ENCODE measurements at places on chromosomes 3 and 15. TPM values are rescaled to one million over a fixed set of nuclear protein-coding genes. Genes with fewer than 3 reads are reported as not detected.

The RTP4 gene
- 7.2 TPM for total RNA-seq

The TAGLN3 gene
- total RNA-seq = not detected

DNA sequence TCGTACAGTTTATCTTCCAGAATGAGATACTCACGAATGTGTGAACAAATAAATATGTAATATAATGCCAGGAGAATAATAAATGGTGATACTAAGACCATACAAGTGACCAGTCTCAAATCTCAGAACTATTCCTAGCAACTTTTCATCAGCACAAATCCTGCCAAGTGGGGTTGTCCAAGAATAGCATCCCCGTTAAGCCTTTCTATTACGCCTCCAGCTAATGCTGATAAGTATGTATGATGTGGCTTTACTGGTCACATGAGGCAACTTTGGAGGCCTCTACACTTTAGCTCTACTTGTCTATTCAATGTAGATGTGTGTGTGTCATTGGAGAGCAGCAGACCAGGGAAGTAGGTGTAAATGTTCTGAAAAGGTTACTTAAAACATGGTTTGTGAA is 129.5 kb downstream of the KCNMB2 start:
- H3K27me3 ChIP-seq = no peaks in the 10 kb centered on the region
- DNase-seq = no peak
- no peak overlapping the region for H3K27ac ChIP-seq
- no peaks in the 10 kb centered on the region for H3K4me1 ChIP-seq

DNA sequence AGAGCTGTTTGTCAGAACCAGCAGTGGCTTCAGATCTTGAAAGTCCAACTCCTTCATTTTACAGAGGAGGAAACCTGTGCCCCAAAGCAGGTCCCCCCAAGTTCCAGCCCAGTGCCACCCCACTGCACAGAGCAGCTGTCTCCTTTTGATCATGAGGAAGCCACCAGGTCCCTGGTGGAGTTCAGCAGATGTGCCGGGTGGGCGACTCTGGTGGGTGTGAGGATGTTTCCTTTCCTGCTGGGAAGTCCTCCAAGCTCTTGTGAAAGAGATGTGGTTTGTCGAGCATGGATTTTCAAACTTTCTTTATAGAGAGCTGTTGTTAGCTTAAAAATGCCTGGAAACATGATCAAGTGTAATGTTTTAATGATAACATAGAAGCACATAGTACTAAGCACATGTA is 52.0 kb downstream of the SMAD3 start:
- no peaks in the 10 kb centered on the region for H3K27me3 ChIP-seq
- H3K4me1 ChIP-seq = peaks cover 22% of the 10 kb centered on the region
- no peak overlapping the region for H3K4me3 ChIP-seq
- no peaks in the 10 kb centered on the region for H3K36me3 ChIP-seq
- DNase-seq = no peak

- DNase-seq = no peak
- no peaks in the 10 kb centered on the region for H3K27me3 ChIP-seq
- no peak overlapping the region for H3K27ac ChIP-seq
- H3K4me3 ChIP-seq = no peak overlapping the region
- H3K36me3 ChIP-seq = no peaks in the 10 kb centered on the region
These were observed 116.6 kb downstream of the SEC22A start for GRCh38 chr3:123318374-123318773.

DNA sequence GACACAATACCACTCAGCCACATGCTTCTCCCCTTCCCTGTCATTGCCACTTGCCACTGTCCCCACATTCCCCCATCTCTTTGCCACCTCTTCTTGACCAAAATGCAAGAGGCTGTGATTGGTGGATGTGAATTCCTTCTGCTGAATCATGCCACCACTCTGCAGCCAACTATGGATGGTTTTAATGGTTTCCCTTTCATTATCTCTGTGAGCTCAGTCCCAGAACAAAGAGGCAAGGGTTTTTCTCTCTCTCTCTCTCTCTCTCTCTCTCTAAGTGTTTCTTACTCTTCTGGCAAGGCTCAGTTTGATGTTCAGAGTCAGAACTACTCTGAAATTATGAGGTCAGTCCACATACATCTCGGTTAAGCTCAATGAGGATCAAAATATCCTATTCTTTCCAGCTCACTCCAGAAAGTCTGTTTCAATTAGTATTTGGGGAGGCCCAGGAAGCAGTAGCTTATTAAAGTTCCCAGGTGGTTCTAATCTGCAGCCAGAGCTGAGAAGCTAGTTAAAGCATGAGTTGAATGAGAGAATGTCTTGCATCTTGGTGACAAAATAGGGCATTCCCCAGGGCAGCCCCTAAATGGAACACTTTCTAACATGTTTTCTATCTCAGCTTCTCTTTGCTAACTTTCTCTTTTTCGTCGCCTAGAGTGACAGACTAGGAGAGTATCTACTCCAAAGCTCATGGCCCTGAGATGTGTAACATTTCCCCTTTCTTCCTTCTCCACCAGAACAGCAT is 8.5 kb upstream of the ILDR1 start:
- H3K36me3 ChIP-seq = no peaks in the 10 kb centered on the region
- no peak overlapping the region for H3K4me3 ChIP-seq
- H3K27ac ChIP-seq = no peak overlapping the region
- no peak for DNase-seq
- H3K27me3 ChIP-seq = no peaks in the 10 kb centered on the region
- H3K4me1 ChIP-seq = no peaks in the 10 kb centered on the region

GRCh38 chr3:197327701-197328100 is 29.3 kb upstream of the DLG1 start:
- H3K36me3 ChIP-seq = no peaks in the 10 kb centered on the region
- no peaks in the 10 kb centered on the region for H3K27me3 ChIP-seq
- DNase-seq = no peak
- H3K4me1 ChIP-seq = no peaks in the 10 kb centered on the region
- H3K27ac ChIP-seq = no peak overlapping the region

GRCh38 chr3:170768334-170768801 is 101.6 kb downstream of the RPL22L1 start:
- H3K36me3 ChIP-seq = no peaks in the 10 kb centered on the region
- no peaks in the 10 kb centered on the region for H3K4me1 ChIP-seq
- no peak overlapping the region for H3K27ac ChIP-seq
- H3K4me3 ChIP-seq = no peak overlapping the region
- H3K27me3 ChIP-seq = no peaks in the 10 kb centered on the region

All from breast epithelium (tissue), 4 donors.